ENCODE measurements at places on chromosomes 13 and 19.
A peak's percentile ranks its signal among the peaks of the same experiment; 100 is the strongest.

- DNase-seq = no peak
Measured at GRCh38 chr13:31610270-31610998, 128.9 kb upstream of the RXFP2 start.

GRCh38 chr13:88586263-88586662 is 915.1 kb downstream of the SLITRK5 start:
- DNase-seq = no peak

GRCh38 chr19:29325241-29325975 is 112.5 kb upstream of the UQCRFS1 start:
- DNase-seq = no peak

DNA sequence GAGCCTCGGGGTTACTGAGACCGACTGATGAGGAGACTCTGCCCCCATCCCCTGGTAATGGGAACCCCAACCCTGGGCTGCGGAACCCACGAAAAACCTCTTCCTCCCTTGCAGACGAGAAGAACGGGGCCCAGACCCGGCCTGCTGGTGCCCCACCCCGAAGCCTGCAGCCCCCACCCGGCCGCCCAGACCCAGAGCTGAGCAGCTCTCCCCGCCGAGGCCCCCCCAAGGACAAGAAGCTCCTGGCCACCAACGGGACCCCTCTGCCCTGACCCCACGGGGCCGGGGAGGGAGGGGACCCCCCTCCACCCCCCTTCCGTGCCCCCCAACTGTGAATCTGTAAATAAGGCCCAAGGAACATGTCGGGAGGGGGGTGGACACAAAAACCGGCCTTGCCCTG is 13.3 kb downstream of the TMEM150B start:
- DNase-seq = no peak

GRCh38 chr19:17681505-17682125 is 6.5 kb downstream of the UNC13A start:
- DNase-seq = peak; percentile 68

DNA sequence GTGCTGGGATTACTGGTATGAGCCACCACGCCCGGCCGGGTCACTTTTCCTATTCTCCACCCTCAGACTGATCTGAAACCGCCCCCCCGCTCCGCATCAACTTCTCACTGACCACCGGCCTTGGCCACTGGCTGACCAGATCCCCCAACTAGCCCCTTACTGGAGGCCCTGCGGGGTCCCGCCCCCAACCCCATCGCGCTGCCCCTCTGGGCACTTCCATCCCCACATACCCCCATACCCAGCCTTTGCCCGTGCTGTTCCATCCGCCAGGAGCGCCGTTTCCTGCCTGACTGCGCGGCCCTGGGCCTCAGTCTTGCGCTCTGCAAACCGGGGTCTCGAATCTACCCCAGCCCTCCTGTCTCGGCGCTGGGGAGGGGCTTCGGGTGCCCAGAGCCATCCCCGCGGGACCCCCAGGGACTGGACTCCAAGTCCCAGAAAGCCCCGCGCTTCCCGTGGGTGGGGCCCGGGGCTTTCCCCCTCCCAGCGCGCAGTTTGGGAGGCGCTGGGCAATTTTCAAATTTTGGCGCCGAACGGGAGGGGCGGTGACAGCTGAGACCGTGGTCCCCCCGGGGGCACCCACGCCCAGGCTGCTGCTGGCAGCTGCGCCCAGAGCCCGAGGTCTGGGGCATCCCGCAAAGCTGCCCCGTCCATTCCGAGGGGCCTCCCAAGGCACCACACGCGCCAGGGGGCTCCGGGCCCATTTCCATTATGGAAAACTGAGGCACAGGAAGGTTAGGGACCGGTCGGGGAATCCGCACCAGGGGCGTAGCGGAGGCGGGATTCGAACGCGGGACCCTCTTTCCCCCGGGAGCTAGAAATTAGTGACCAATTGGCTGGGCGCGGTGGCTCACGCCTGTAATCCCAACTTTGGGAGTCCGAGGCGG is 5.2 kb upstream of the LMNB2 start:
- DNase-seq = peak; percentile 88

DNA sequence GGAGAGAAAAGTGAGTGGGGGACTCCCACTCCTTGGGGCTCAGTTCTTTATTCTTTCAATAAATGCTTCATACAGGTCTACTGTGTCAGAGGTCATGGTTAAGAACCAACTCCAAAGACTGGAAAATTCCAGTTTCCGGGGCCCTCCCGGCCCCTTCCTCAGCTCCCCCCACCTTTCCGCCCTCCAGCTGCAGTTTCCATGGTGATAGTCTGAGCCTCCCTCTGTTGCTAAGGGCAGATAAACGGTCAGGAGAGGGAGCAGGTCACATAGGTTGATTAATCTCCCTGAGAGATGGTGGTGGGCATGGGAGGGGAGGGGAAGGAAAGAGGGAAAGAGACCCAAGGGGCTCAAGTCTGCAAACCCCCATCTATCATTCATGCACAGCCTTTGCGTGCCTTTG is 131.5 kb upstream of the USP29 start:
- no peak for DNase-seq

GRCh38 chr13:96221471-96221870 is 131.6 kb downstream of the HS6ST3 start:
- no peak for DNase-seq

DNA sequence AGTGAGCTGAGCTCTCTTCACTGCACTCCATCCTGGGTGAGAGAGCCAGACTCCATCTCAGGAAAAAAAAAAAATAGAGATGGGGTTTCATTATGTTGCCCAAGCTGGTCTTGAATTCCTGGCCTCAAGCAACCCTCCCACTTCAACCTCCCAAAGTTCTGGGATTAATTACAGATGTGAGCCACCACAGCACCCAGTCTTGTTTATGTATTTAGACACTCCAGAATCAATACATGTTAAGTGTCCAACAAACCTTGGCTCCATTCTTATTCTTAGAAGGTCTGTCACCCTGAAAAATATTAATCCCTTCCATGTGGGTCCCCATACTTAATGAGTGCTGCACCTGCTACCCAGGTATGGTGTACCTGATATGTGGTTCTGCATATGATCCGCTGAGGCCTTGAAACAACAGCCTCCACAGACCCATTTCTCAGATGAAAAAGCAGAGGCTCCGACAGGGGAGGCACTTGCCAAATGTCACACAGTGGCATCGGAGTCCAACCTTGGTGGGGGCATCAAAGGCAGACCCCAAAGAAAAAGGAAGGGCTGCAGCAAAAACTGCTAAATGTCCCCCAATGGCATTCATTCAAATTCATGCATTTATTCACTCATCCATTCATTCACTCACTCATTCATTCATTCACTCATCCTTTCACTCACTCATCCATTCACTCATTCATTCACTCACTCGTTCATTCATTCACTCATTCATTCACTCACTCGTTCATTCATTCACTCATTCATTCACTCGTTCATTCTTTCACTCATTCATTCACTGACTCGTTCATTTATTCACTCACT is 16.7 kb downstream of the TICAM1 start:
- DNase-seq = no peak

DNA sequence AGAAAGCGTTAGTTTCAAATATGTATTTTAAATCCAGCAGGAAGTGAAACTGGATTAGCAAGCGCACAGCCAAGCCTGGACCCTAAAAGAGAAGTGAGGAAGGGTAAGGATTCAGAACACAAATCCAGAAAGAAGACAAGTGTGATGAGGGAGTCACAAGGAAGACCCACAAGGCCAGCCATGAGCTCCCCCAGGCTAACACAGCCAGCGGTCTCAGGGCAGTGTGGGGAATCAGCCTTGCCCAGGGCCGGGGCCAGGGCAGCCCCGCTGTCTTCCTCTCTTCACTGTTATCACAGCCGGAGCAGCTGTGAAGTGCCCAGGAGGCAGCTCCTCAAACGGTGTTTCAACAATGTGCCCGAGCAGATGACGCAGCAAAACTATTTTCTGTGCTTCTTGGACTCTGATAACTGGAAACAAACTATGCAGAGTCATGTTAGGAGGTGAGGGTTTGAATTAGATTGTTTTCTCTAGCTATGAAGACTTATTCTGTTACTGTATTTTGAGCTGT is 12.2 kb upstream of the CDC16 start:
- no peak for DNase-seq

DNA sequence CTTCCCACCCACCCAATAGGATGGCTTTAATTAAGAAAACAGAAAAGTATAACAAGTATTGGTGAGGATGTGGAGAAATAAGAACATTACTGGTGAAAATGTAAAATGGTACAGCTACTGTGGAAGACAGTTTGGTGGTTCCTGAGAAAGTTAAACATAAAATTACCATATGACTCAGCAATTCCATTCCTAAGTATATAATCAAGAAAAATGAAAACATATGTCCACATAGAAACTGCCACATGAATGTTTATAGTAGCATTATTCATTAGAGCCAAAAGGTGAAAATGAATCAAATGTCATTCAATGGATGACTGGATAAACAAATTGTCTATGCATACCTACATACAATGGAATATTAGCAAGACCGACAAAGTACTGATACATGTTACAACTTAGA is 16.9 kb downstream of the DZIP1 start:
- DNase-seq = no peak

- DNase-seq = no peak
Measured at GRCh38 chr19:38360839-38361631, 13.3 kb upstream of the PSMD8 start.

DNA sequence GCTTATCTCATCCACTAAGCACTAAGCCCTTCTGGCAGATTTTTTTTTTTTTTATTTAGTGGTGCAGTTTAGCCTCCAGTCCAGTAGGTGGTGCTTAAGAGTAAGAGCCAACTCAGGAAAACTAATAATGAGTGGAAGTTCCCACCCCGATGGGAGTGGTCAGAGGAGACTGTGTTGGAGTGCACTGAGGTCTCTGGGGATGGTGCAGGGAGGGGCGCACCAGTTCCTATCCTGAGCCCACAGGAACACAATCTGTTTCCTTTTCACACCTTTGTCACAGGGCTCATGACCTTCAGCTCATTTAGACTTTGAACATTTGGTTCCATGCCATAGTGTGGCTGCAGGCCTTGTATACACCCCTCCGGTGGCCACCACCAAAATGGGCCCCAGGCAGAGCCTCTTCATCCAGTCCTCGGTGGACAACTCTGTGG is 367.4 kb downstream of the SPRY2 start:
- no peak for DNase-seq

- DNase-seq = no peak
Measured at GRCh38 chr13:40666933-40667621, 636 bp upstream of the FOXO1 start.

DNA sequence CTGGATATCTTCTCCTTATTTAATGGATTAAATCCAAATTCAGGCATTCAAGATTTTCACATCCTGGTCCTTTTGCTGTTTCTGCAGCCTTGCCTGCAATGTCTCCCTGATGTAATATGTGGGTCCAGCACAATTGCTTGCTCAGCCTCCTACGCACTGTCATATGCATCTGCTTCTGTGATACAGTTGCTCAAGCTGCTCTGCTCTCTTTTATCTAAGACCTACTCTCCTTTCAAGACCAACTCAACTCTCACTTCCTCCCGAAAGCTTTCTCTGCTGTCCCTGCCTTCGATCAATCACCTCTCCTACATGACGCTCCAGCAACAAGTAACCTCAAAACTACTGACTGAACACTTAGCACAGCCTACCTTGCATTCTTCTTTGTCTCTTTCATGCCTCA is 138.2 kb downstream of the DCLK1 start:
- no peak for DNase-seq

- no peak for DNase-seq
Measured at GRCh38 chr19:3335431-3336350, 30.7 kb upstream of the NFIC start.

- no peak for DNase-seq
Measured at GRCh38 chr13:67229481-67230403, at the start of gene PCDH9. Gene PCDH9, minus strand, starts transcription at chr13:67230336. Its CDS starts 1,896 bp downstream, at chr13:67228440.

- no peak for DNase-seq
Measured at GRCh38 chr13:47829690-47830089, 171.4 kb downstream of the SUCLA2 start.

DNA sequence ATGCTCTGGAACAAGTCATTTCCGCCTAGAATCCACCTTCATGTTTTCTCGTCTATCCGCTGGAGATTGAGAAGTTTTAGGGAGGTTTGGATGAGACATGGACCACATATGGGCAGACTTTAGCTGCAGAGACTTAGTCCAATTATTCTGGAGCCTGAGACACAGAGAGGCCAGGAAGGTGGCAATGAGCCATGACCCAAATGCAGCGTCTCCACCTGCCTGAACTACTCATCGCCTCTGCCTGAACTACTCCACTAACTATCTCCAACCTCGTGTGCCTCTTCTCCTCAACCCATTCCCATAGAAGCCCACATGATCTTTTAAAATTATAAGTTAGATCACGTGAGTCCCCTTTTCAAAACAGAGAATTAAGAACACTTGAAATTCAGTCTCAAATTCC is 5.6 kb downstream of the PLEKHA4 start:
- no peak for DNase-seq

- no peak for DNase-seq
Measured at GRCh38 chr13:20124303-20124702, 36.5 kb downstream of the GJA3 start.

DNA sequence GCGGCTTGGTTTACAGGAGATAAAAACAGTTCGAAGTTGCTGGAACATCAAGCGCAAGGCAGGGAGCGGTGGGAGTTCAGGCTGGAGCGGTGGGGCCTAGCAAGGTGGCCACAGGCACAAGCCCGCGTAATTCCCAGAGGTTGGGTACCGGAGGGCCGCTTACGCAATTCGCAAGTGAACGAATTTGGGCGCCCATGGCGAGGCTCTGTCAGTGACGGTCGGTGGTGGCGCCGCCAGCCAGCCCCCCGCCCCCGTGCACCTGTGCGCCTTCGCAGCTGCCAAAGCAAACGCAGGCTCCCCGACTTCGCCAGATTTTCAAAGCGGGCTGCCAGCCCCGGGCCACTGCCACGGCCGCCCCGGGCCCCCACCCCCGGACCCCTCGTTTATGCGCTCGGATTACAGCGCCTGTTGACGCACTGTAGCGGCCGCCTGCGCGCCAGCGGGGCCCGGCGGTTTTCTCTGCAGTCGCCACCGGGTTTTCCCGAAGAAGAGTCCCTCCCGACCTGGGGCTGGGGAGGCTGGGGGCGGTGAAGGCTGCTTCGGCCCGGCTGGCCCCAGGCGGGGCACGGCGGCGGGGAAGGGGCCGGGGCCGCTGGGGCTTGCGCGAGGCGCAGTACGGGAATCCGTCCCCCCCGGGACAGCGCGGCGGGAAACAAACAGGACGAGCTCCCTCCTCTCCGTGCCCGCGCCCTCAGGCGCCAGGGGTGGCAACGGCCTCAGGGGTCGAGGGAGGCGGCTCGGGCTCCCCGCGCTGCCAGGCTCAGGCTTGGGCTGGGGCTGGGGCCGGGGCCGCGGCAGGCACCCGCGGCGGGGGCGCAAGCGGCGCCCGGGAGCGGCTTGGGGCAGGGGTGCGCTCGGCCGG is 709 bp downstream of the N4BP2L1 start:
- DNase-seq = peak; percentile 85

GRCh38 chr19:351976-352625 is 7.5 kb upstream of the MIER2 start:
- no peak for DNase-seq

All from activated CD8-positive, alpha-beta memory T cell treated with anti-CD3 and anti-CD28 coated beads for 24 hours (primary cell).